ENCODE measurements at places on chromosomes 16 and 17. TPM values are rescaled to one million over a fixed set of nuclear protein-coding genes. Genes with fewer than 3 reads are reported as not detected.

Gene C16orf87
- total RNA-seq, result 8.6 TPM

Gene SMTNL2
- total RNA-seq, result not detected

Gene CAPN15
- total RNA-seq, result 24.6 TPM

Gene SKAP1
- not detected for total RNA-seq

Gene KRTAP1-1
- not detected for total RNA-seq

Gene PMM2
- total RNA-seq, result 58.1 TPM

Gene PMP22
- 189 TPM for total RNA-seq

Gene GNGT2
- not detected for total RNA-seq

Gene HES7
- total RNA-seq, result not detected

Gene GOSR2
- 60.8 TPM for total RNA-seq

Gene ZFPM1
- total RNA-seq, result 0.78 TPM

Gene CES1
- 3.7 TPM for total RNA-seq

Gene IST1
- total RNA-seq, result 173 TPM

Gene KRT33A
- total RNA-seq, result not detected

Gene ALKBH5
- total RNA-seq, result 147 TPM

Gene NTN3
- 0.13 TPM for total RNA-seq

Gene SLC12A3
- total RNA-seq, result not detected

Gene KRT24
- total RNA-seq, result not detected

Gene HSD17B1
- total RNA-seq, result 0.39 TPM

Gene SPNS2
- total RNA-seq, result 1.3 TPM

Gene ACAP1
- 0.11 TPM for total RNA-seq

Gene RPL26
- 3,712 TPM for total RNA-seq

Gene TPSG1
- total RNA-seq, result not detected

Gene SNX20
- not detected for total RNA-seq

Gene ERBB2
- 41.0 TPM for total RNA-seq

Gene ASGR1
- 0.65 TPM for total RNA-seq

Gene PSMC3IP
- 4.1 TPM for total RNA-seq

Gene CARD14
- total RNA-seq, result 0.13 TPM

Gene CCL4L2
- total RNA-seq, result not detected

Gene GINS2
- total RNA-seq, result 2.9 TPM

Gene BCL6B
- total RNA-seq, result 0.13 TPM

Gene HOXB5
- not detected for total RNA-seq

Gene CDH11
- 468 TPM for total RNA-seq

Gene NKD1
- 0.78 TPM for total RNA-seq

Gene CMC2
- 17.0 TPM for total RNA-seq

Gene PDE6G
- 0.54 TPM for total RNA-seq

Gene UTS2R
- total RNA-seq, result not detected

Gene IRF8
- not detected for total RNA-seq

Gene CCL23
- total RNA-seq, result not detected

Gene MPP2
- total RNA-seq, result 3.9 TPM

Gene TMEM204
- total RNA-seq, result 11.9 TPM

Gene WFDC1
- total RNA-seq, result 0.43 TPM

Gene ZNF750
- total RNA-seq, result not detected

Gene EPN3
- not detected for total RNA-seq

Gene PRKCB
- total RNA-seq, result 0.11 TPM

Gene FOXN1
- 0.11 TPM for total RNA-seq

Gene KRT9
- total RNA-seq, result not detected

Gene SPATA22
- 1.3 TPM for total RNA-seq

Gene KRT14
- 0.78 TPM for total RNA-seq

Gene SOX8
- 0.91 TPM for total RNA-seq

Gene RNPS1
- total RNA-seq, result 85.8 TPM

Gene KIF2B
- total RNA-seq, result not detected

Measured in articular chondrocyte of knee joint (primary cell).